ENCODE measurements at places on chromosomes 12 and 14.
A peak's percentile ranks its signal among the peaks of the same experiment; 100 is the strongest.

DNA sequence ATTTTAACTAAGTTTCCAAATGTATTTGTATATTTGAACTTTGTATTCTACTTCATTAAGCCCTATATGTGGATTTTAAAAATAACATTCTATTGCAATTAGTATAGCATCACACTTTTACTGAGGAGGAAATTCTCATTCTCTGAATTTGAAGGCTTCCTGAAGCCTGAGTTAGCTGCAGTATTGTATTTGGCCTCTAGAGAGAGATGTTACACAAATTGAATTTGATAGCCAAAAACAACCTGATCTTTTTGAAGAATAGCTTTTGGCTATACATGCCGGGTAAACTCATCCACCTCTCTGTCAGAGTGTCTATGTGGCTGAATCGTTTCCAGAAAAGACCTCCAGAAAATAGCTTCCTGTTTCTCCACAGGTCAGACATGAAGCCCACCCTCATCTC, 316.5 kb upstream of the OR4E1 start:
- DNase-seq, result peak; percentile 46

- no peak for DNase-seq
Measured at GRCh38 chr12:110636516-110636915, 22.6 kb downstream of the TCTN1 start.

GRCh38 chr12:27285403-27285802, 41.3 kb downstream of the STK38L start:
- DNase-seq, result no peak

GRCh38 chr14:106487600-106487999, 961.2 kb downstream of the TMEM121 start:
- DNase-seq, result no peak

GRCh38 chr12:60335745-60336144, 739.9 kb downstream of the SLC16A7 start:
- no peak for DNase-seq

- DNase-seq, result no peak
Measured at GRCh38 chr12:6336889-6337853, 4.7 kb downstream of the TNFRSF1A start.

DNA sequence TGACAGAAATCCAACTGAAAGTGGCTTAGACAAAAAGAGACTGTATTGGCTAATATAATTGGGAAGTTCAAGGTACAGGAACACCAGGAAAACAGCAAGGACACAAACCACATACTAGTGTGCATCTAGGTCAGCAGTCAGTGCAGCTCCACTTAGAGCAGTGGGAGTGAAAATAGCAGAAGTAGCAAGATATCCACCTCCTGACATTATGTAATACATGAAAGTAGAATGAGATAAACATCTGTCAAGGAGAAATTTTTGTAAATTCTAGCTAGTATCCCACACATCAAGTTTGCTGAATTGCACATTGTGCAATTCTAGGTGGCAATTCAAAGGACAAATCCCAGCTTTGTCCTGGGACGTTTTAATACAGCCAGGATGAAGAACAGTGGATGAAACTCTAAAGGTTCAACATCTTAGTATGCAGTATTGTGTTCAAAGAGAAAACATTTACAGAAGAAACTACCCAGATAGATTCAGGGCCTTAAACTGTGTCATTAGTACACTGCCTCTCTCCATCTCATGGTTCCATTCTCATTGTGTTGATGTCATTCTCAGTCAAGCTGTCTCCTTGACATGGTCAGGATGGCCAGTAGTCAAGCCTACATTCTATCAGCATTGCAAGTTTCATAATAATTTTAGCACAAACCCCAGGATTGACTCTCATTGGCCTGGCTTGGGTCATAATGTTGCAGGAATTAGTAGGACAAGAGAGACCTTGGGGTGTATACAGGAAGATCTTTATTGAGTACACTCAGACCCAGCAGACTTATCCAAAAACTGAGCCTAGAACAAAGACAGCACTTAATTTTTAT, 56.8 kb downstream of the SDR9C7 start:
- no peak for DNase-seq

DNA sequence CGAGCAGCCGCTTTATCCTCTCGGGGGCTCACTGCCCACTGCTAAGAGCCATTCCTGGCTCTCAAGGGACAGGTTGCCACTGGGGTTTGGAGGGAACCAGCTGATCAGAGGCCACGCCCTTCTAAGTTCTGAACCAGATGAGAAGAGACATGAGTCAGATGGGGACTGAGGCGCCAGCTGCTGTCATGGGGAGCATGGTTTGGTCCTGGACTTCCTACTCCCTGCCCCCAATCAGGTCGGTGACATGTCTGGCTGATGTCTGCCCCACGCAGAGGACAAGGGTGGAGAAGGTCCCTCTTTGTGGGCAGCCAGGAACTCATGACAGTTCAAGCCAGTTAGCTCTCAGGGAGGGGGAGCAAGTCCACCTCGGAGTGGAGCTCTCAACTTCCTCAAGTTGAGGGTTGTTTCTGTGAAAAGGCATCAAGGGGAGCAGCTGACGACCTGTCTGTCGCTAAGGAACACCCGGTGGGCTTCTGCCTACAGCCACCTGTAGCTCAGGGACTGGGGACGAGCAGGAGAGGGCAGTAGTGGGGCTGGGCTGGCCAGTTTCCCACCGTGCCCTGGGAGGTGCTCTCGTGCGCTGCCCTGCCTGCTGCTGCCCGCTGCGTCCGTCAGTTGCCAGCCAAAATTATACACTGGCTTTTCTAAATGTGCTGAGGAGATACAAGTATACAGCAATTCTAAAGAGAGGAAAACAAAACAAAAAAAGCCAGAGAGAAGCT, 20.5 kb downstream of the PSMC1 start:
- DNase-seq, result peak; percentile 33

Measured in NCI-H2171 treated with DMSO at 0.1 percent for 48 hours (cell line).